ENCODE measurements at places on chromosomes 5 and 9.

DNA sequence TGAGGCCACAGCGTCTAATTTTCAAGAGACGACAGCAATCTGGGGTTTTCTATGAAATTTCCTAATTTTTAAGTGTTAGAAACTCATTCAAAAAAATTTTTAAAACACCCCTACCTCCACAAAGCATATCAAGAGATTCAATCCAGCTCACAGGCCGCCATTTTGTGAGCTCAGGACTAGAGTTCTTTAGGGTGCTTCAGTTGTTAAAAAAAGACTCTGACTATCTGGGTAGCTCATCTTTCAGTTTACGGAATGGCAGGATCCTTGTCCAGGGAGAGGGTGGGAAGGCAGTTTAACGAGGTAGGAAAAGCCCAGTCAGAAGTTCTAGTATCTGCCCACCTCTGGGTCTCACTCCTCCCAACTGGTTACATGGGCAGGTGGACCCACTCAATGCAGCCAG is 43.1 kb downstream of the CAMK2A start:
- no peak for DNase-seq

GRCh38 chr5:117776977-117777376 is 1202.4 kb upstream of the SEMA6A start:
- DNase-seq, result no peak

- no peak for DNase-seq
These were observed 3.0 kb upstream of the DPYSL3 start for GRCh38 chr5:147512659-147513379.

DNA sequence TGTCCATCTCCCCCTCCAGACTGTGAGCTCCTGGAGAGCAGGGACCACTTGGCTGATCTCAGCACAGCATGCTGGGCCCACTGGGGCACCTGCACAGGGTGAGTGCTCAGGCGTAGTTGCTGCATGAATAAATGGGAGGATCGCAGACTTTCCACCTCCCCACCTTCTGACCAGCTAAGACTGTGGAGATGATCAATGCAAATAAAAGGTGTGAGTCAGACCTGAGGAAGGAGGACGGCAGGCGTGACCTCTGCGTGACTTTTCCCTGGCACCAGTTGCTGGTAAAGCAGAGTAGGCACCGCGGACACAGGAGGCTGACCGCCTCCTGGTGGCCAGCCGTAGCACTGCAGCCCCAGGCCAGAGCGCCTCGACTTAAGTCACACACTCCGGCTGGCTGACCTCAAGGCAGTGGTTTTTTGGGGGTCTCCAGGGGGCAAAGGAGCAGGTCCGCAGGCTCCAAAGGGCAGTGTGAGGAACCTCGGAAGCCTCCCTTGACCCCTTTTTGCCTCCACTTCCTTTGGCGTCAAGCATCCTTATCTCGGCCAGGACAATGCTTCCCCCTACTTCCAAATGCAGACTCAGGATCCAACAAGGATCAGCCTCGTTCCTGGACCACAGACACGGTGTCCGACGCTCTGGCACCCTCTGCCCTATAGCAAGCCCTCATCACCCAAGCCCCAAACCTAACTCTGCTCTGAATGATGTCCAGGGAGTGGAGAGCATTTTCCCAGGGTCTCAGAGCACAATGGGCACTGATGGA is 12.7 kb upstream of the TDRD7 start:
- DNase-seq, result peak; percentile 61

GRCh38 chr5:73793911-73794310 is 167.9 kb downstream of the ARHGEF28 start:
- no peak for DNase-seq

GRCh38 chr9:4663956-4664355 is 1.9 kb downstream of the PLPP6 start:
- no peak for DNase-seq

GRCh38 chr5:96331210-96331609 is 101.8 kb downstream of the PCSK1 start:
- no peak for DNase-seq

- DNase-seq, result no peak
These were observed 729 bp downstream of the CDHR2 start for GRCh38 chr5:176549871-176550270.

GRCh38 chr5:33369485-33370465 is 71.0 kb upstream of the TARS1 start:
- no peak for DNase-seq

- DNase-seq, result no peak
These were observed 15.3 kb downstream of the PROP1 start for GRCh38 chr5:177980743-177981151.

DNA sequence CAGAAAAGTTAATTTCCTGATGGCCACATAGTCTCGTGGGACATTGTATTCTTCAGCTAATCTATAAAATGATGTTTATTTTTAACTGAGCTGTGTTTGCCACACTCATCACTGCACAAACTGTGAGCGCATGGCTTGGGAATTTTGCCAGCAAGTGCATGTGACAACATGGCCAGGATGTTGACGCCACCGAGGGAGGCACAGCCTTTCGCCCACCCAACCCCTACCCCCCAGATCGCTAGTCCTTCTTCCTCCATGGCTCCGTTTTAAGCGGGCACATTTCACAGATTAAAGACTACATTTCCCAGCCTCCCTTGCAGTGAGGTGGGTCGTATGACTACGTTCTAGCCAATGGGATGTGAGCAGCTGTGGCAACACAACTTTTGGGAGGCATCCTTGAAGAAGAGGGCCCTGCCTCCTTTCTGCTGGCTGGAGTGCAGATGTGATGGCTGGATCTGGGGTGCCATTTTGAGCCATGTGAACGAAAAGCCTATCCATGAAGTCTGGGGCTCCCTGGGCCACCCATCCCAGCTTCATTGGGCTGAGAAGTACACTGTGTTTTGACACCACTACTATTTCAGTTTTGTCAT is 7.9 kb downstream of the NRARP start:
- no peak for DNase-seq

DNA sequence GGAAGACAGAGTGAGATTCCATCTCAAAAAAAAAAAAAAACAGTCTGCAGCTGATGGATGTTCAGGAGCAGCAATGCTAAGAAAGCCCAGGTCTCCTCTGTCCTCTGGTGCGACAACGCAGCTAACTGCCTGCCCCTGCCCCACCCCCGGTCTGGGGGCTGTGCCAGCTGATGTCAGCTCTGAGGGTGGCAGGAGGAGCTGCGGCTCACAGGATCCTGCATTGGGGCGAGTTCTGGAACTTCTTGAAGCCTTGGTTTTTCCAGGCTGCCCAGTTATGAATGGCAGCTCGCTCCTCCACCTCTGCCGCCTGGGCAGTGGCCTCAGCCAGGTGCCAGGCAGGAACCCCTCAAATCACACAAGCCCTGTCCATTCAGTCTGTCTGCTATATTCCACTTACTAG is 113.5 kb downstream of the ROR2 start:
- no peak for DNase-seq

DNA sequence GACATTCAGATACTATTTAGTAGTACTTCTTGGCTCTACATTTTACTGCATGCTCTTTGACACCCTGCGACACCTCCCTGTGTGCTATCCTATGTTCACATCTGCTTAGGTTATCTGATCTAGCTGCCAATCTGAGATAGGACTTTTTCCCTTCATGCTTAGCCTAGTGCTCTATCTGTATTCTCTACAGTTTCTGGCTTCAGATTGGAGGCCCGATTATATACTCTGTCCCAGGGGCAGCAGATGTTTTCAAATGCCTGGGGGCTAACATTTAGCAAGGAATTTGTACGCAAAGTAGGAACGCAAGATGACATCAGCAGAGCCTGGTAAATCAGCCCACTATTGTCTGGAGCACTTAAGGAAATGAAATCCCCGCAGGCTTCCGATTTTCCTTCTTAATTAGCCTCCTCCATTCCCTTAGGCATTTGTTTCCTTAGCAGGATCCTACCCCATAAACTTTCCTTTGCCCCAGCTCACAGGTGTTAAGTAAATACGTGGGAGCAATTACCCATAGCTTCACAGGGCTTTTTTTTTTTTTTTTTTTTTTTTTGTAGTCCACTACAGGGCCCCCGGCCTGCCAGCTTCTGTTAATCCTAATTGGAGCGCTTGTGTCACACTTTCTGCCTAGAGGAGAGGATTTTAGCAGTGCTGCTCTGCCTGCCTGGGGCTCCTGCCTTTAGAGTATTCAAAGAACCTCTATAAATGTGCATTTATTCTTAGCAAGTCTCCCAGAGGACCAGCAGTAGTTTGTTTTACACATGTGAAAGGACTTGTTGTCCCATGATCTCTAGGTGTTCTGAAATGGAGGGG is 61.1 kb upstream of the LPAR1 start:
- DNase-seq, result no peak

DNA sequence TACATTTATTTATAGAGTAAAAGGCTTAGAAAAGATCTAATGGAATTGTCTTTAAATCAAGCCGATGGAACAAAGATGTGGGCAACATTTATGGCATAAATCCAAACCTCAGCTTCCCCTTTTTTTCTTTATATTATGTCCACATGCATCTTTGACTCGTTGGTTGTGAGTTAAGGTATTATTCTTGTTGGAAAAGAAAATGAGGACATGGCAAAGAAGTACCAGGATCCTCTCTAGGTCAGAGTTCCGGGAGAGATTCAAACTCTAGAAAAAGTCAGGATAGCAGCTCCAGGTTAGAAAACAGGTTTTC is 508 bp upstream of the NME5 start:
- DNase-seq, result no peak

GRCh38 chr5:219991-220390 is 1.9 kb downstream of the SDHA start:
- DNase-seq, result no peak

GRCh38 chr5:57940236-57940635 is 457.6 kb upstream of the ACTBL2 start:
- no peak for DNase-seq

DNA sequence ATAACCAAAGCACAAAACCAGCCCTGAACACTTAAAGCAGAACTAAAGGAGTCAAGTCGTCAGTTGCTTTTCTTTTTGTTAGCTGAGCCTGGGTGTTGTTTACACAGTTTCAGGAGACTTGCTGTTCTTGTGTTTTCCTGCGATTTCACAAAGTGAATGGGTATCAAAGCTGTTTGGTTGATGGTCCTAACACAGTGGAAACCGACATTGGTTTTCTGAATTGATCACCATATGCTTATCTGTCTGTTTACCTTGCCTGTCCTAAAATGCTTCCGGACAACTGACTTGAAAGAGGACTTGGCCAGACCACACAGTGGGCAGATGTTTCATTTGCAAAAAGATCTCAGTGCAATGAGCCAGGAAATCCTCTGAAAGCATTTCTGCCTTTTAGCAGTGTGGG is 676.4 kb downstream of the PRELID2 start:
- no peak for DNase-seq

GRCh38 chr9:103397868-103398600 is 402.9 kb downstream of the CYLC2 start:
- peak; percentile 6 for DNase-seq

DNA sequence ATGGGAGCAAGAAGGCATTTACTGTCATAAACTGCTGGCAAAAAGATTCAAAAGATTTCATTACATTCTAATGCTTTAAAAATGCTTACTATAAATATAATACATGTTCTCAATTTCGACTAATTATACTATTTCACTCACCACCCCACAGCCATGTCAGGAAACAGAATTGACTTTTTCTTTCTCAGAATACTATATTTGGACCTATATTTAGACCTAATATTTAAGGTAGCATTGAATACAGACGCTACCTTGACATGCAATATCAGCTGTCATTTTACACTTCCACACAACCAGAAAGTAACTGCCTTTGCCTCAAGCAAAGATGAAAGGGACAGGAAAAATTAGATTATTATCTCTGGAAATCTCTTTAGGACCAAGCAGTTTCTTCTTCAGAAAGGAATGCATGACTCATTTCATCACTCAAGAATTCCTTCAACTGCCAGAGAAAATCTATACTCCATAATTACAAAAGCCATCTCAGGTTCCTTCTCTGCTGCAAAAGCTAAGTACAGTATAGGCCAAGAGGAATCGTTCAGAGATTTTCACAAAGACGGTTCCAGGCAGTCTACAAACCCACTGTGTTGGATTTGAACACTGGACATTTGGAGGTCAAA is 11.8 kb upstream of the UBE2QL1 start:
- no peak for DNase-seq

DNA sequence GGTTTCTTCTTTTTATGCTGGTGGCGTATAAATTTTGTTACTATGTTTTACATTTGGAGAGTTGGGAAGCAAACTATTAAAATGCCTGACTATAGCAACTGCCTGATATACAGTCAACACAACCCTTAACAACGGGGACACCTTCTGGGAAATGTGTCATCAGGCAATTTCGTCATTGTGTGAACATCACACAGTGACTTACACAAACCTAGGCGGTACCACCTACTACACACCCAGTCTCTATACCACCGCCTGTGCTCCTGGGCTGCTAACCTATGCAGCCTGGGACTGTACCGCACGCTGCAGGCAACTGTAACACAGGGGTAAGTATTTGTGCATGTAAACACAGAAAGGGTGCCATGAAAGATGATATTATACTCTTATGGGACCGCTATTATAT is 1.3 kb upstream of the CDHR2 start:
- DNase-seq, result no peak

- DNase-seq, result no peak
These were observed 19.4 kb downstream of the GOLM1 start for GRCh38 chr9:86079865-86080469.

DNA sequence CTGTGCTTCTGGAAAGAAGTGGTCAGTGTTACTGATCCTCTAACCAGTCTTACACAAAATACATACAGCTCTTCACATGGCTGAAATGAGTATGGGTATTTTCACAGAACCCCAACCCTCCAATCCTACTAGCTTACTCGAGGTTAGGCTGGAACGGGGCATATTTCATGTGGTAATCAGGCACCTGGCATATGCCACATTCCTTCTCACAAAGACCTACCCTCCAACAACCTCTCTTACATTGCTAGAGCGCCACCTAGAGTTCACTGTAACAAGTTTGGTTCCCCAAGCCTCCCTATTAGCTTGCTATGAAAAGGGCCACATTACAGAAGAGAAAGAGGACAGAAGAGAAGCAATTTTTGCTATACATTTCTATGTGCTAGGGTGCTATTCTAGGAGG is 597.3 kb downstream of the PRELID2 start:
- DNase-seq, result no peak

DNA sequence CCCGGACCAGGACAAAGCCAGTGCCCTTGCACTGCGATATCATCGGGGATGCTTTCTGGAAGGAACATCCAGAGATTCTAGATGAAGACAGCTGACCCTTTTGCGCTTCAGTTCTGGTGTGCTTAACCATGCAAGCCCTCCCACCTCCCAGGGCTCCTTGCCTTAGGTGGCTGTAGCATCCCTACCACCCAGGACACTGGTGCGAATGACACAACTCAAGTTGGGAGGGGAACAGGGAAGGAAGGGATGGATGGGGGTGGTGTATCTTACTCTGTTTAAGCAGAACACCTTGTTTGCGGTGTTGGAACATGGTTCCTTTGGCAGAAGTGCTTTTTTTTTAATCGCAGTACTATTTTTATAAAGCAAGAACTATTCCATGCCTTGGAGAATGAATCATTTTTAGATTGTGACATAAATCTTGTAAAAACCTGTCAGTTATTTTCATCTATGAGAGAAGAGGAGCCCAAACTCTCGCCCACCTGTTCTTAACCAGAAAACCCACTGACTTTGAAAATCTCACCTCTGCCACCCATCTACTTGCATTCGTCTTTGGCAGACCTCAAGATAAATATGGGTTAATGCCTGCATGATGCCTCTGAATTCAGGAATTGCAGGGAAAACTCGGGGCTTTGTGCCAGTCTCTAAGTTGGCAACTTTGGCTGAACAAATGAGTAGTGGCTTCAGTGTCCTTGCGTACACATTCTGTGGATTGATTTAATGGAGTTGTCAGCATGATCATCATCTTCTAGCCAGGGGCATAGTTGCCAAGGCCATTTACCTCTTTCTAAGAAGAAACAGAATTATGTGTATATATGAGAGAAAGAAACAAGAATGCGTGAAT is 3.9 kb upstream of the LSM11 start:
- no peak for DNase-seq
